Activated naive CD4-positive, alpha-beta T cell treated with anti-CD3 and anti-CD28 coated beads for 36 hours (primary cell): ENCODE measurements at places on chromosomes 13 and 19.

- no peak for DNase-seq
These were observed 11.6 kb downstream of the CBY2 start for GRCh38 chr13:45713721-45714120.

DNA sequence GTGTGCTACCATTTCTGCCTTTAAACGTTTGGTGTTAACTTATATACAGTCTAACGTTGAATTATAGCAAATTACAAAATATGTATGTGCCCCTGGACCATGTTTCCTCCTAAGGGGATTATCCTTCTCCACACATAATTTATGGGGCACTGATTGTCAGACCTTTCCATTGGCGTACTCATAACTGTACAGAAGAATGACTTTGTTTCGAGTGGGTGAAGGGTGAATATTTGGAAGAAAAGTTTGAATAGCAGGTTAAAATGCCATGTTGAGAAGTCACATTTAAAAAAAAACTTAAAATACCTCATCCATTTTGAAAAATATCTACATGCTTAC, 58.8 kb downstream of the SLC10A2 start:
- DNase-seq: no peak

DNA sequence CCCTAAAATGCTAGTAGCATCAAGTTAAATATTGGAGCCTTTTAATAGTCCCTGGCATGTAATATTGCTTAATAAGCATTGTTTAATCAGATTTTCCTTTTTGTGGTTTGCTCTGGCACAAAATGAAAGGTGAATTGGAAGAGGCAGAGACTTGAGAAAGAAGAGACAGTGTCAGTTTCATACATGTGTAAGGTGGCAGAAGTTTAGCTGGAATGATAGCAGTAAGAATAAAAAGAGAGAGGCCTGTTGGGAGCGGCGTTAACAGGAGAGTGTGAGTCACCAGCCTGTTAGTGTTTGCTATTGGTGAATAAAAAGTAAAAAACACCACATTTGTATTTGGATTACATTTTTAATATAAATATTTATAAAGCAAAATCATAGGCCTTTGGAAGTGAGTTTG, 145.3 kb downstream of the PDS5B start:
- DNase-seq: peak; percentile 36

GRCh38 chr19:7692417-7693088, 9.4 kb downstream of the FCER2 start:
- no peak for DNase-seq

DNA sequence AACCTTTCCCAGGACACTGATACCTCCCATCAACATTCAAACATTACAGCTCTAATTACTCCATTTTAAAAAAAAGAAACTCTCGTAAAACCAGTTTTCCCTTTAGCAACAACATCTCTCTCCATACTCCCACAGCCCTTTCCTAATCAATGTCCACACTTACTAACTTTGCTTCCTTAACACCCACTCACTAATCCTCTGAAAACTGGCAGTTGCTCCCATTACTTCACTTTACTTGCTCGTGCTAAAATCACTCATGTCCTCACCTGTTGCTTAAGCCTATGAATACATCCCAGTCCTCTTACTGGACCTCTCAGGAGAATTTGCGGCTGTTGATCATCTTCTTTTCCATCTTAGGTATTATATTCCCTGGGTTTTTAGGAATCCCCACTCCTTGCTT, 44.8 kb downstream of the RBM26 start:
- no peak for DNase-seq

GRCh38 chr19:12769689-12770088, 5.7 kb downstream of the HOOK2 start:
- DNase-seq: peak; percentile 68

DNA sequence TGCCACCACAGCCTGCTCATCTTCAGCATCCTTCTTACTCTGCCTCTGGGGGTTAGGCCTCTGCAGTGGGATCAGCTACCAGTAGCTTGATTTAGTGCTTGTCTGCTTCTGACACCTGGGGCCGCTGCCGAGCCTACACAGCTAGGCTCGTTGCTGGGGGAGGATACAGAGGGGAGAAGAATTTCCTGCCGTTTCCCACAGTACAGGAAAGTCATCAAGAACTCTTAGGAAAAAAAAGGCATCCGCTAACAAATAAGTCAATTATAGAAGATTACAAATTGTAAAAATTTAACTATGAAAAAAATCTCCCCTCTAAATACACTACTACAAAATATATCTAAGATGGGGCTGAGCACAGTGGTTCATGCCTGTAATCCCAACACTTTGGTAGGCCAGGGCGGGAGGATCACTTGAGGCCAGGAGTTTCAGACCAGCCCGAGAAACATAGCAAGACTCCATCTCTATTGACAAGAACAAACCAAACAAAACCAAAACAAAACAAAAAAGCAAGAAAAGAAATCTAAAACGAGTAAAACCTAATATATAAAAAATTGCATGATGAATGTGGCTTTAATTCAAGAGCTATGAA, 26.7 kb downstream of the LATS2 start:
- no peak for DNase-seq

DNA sequence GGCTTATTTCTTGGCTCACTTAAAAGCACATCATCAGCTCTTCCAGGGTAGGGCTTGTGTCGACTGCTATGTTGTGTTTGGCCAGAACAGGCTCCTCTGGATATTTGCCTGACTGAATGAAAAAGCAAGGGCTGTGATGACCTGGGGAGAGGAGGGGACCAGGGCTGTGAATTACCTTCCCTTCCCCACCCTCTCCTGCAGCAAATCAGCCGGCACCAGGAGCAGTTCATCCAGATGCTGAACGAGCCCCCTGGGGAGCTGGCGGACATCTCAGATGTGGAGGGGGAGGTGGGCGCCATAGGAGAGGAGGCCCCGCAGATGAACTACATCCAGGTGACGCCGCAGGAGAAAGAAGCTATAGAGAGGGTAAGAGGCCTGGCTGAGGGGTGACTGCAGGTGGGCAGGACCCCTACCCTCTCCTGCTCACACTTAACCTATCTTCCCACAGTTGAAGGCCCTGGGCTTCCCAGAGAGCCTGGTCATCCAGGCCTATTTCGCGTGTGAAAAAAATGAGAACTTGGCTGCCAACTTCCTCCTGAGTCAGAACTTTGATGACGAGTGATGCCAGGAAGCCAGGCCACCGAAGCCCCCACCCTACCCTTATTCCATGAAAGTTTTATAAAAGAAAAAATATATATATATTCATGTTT, 4.4 kb downstream of the GADD45GIP1 start:
- no peak for DNase-seq

DNA sequence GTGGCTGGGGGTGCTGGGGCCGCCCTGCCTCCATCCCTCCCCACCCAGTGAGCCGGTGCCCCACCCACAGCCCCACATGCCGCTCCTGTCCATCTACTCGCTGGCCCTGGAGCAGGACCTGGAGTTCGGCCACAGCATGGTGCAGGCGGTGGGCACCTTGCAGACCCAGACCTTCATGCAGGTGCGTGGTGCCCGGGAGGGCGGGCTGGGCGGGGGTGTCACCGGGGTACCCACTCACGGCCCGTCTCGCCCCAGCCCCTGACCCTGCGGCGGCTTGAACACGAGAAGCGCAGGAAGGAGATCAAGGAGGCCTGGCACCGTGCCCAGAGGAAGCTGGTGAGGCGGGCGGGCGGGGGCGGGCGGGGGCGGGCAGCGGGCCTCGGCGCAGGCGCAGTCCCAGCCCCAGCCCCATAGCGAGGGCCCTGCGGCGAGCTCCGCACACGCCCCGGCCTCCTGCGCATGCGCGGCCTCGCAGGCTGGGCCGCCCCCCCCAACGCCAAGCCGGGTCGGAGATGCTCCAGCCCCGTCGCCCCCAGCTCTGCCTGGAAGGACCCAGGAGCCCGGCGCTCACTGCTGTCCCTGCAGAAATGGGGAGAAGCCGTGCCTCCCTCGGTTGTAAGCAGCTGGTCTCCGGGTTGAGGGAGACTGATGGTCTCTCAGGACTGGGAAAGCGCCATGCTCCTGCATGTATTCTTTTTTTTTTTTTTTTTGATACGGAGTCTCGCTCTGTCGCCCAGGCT, 7.7 kb downstream of the ARHGAP45 start:
- peak; percentile 93 for DNase-seq

- DNase-seq: no peak
These were observed 45.0 kb downstream of the CBY2 start for GRCh38 chr13:45747071-45747470.

- DNase-seq: no peak
These were observed 61.2 kb downstream of the RFC3 start for GRCh38 chr13:33879118-33879517.

- peak; percentile 75 for DNase-seq
These were observed 1.1 kb downstream of the TPT1 start for GRCh38 chr13:45339867-45340266.

- no peak for DNase-seq
These were observed 11.6 kb upstream of the OR1M1 start for GRCh38 chr19:9075064-9075949.

DNA sequence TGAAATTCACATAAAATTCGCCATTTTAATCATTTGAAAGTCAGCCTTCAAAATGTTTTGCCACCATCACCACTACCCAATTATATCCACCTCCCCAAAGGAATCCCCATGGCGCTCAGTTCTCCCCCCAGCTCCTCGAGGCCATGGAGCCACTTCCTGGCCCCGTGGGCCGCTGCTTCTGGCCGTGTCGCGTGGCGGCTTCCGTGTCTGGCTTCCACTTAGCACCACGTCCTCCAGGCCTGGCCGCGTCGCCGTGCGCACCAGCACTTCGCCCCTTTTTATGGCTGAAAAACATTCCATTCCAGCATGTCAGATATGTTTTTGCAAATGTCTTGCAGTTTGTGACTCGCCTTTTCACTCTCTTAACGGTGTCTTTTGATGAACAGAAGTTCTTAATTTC, 46.7 kb upstream of the DCUN1D2 start:
- DNase-seq: no peak

DNA sequence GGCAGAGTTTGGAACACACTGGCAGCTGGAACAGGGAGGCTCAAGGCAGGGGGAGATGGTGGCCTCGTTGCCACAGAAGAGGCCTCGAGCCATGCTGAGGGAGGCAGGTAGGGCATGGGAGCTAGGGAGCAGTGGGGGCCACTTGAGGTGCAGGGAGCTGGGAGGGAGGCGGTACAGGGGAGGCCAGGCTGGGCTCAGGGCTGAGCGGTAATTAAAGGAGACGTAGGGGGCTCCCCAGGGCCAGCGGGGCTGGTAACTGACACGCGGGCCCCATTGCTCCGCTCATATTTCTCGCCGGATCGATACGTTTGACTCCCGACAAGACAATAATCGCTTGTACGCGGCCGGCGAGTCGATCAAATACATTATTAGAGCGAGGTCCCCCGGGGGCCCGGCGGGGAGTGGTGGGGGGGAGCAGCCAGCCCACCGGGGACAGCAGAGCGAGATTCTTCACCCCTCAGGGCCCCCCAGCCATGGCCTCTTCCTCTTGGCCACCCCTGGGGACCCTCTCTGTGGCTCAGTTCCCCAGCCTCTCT, 2.4 kb upstream of the POU2F2 start:
- DNase-seq: no peak

DNA sequence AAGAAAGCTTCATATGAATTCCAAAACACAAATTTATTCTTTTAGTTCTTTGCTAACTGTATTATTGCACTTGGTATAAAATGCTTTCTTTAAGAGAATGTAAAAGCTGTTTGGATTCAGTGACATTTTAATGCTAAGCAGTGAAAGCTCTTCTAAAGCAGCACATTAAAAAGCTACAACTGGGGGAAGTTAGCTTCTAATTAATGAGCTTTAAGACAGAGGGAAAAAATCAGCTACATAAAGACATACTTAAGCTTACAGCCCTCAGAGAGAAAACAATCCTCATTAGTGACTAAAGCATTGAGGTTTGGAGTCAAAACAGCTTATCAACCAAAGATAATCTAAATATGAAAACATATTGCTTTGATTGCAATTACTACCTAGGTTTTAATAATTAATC, 1222.2 kb upstream of the SPRY2 start:
- no peak for DNase-seq
